Astrocyte (in vitro differentiated cells and primary cell): ENCODE measurements at places on chromosomes 1 and 21. TPM values are rescaled to one million over a fixed set of nuclear protein-coding genes. Genes with fewer than 3 reads are reported as not detected.
A peak's percentile ranks its signal among the peaks of the same experiment; 100 is the strongest.

The INAVA gene
- 9.5 and 10.3 TPM in 2 replicates for total RNA-seq

The ATP1B1 gene
- 56.5 and 58.3 TPM in 2 replicates for total RNA-seq

The HAX1 gene
- total RNA-seq: 82.2 and 89.9 TPM in 2 replicates

The NBPF11 gene
- 8.3 and 8.7 TPM in 2 replicates for total RNA-seq

DNA sequence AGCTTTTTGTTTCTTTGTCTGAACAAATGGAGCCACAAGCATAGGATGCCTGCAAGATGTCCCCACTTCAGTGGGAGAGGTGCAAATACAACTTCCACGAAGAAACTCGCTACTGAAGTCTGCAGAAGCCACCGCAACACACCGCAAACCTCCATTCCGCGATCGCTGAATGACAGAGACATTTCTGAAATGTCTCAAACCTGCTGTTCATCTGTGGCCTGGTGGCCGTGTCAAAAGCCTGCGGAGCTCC is 1.0 kb downstream of the TP53BP2 start:
- H3K4me1 ChIP-seq: peaks cover 24% of the 10 kb centered on the region
- peak overlapping the region; percentile 91 for H3K4me3 ChIP-seq
- H3K27me3 ChIP-seq: no peaks in the 10 kb centered on the region
- H3K36me3 ChIP-seq: no peaks in the 10 kb centered on the region
- no peak for DNase-seq
- peak overlapping the region; percentile 92 for H3K27ac ChIP-seq

- peaks cover 4% of the 10 kb centered on the region for H3K4me1 ChIP-seq
- DNase-seq: peak; percentile 41
- no peaks in the 10 kb centered on the region for H3K36me3 ChIP-seq
- H3K4me3 ChIP-seq: no peak overlapping the region
- no peak overlapping the region for H3K27ac ChIP-seq
Measured at GRCh38 chr1:187477103-187477502, 648.4 kb downstream of the PLA2G4A start.

GRCh38 chr1:169896013-169896412 is 2.3 kb upstream of the SCYL3 start:
- H3K4me1 ChIP-seq: peaks cover 8% of the 10 kb centered on the region
- H3K27me3 ChIP-seq: no peaks in the 10 kb centered on the region
- DNase-seq: no peak

DNA sequence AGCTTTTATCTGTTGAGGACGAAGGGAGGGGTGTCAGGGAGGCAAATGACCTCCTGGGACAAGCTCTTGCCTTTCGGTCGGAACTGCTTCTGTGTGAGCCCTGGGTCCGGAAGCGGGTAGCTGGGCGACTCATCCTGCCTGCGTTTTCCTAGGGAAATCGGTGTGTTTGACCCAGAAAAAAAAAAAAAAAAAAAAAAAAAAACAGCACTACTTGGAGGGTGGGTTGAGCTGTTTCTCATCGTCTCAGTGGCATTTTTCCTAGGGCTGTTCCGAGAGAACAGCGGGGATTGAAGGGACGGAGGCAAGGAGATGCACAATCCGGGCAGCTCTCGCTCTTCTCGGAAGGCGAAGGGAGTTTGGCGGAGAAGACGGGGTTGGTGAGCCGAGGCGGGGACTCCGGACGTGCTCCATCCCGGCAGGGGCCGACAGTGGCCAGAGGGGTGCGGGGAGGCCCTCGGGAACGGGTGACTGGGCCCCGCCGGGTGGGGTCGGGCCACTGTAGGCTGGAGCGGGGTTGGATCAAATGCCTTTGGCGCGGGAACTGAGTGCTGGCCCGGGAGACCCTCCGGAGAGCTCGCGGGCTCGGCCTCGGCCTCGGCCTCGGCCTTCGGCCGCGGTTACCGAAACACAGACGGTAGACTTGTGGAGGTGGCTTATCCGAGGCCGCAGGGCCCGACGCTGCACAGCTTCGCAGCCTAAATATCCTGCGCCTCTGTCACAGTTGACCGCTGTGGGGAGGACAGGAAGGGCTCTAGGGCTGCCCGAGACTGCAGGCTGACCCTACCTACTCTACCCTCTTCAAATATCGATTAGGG is 2.4 kb upstream of the BARHL2 start:
- H3K4me3 ChIP-seq: no peak overlapping the region
- no peak for DNase-seq
- H3K27ac ChIP-seq: no peak overlapping the region

GRCh38 chr21:14583629-14584255 is 37.6 kb upstream of the SAMSN1 start:
- no peak for DNase-seq
- H3K27ac ChIP-seq: no peak overlapping the region
- H3K4me3 ChIP-seq: no peak overlapping the region
- H3K27me3 ChIP-seq: no peaks in the 10 kb centered on the region

DNA sequence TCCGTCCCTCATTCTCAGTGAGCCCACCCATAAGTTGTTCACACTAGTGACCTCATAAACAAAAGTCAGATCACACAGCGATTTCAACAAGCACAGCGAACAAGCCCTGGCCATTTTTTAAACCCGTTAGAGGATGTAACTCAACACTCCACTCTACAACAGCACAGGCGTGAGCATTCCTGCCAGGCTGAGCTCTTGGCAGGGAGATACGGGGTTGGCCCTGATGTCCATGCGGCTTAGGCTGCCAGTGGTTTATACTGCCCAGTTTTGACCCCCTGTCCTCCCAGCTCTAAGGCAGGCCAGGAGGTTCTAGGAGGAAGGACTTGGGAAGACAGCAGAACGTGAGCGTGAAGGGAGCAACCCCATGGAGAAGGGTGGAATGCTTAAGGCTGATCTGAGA is 35.0 kb downstream of the PARP1 start:
- DNase-seq: no peak
- H3K36me3 ChIP-seq: peaks cover 56% of the 10 kb centered on the region
- no peak overlapping the region for H3K27ac ChIP-seq
- peaks cover 2% of the 10 kb centered on the region for H3K4me1 ChIP-seq

GRCh38 chr21:43034101-43034500 is 41.5 kb downstream of the CBS start:
- no peak overlapping the region for H3K4me3 ChIP-seq
- H3K36me3 ChIP-seq: peaks cover 3% of the 10 kb centered on the region
- no peak for DNase-seq
- H3K4me1 ChIP-seq: peaks cover 3% of the 10 kb centered on the region

- H3K27ac ChIP-seq: no peak overlapping the region
- no peak for DNase-seq
- H3K36me3 ChIP-seq: no peaks in the 10 kb centered on the region
- H3K27me3 ChIP-seq: no peaks in the 10 kb centered on the region
- H3K4me1 ChIP-seq: no peaks in the 10 kb centered on the region
- no peak overlapping the region for H3K4me3 ChIP-seq
Measured at GRCh38 chr1:107640207-107640606, 324.8 kb downstream of the VAV3 start.

DNA sequence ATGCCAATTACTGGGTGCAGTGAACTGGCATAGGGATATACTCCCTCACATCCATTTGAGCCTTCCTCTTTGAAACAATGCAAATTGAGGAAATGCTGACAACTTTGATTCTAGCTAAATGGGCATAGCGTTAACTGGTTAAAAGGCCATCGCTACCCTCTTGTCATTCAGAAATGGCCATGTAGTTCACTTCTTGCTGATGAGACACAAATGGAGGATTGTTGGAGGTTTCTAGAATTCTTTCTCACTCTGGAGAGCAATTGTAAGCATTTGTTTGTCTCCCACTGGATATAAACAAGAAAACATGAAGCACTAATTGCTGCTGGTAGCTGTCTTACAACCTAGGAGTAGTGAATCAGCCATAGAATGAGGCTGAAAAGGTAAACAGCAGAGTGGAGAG is 14.4 kb downstream of the PRDX6 start:
- H3K27ac ChIP-seq: no peak overlapping the region
- no peaks in the 10 kb centered on the region for H3K4me1 ChIP-seq
- no peak overlapping the region for H3K4me3 ChIP-seq
- peaks cover 28% of the 10 kb centered on the region for H3K36me3 ChIP-seq

DNA sequence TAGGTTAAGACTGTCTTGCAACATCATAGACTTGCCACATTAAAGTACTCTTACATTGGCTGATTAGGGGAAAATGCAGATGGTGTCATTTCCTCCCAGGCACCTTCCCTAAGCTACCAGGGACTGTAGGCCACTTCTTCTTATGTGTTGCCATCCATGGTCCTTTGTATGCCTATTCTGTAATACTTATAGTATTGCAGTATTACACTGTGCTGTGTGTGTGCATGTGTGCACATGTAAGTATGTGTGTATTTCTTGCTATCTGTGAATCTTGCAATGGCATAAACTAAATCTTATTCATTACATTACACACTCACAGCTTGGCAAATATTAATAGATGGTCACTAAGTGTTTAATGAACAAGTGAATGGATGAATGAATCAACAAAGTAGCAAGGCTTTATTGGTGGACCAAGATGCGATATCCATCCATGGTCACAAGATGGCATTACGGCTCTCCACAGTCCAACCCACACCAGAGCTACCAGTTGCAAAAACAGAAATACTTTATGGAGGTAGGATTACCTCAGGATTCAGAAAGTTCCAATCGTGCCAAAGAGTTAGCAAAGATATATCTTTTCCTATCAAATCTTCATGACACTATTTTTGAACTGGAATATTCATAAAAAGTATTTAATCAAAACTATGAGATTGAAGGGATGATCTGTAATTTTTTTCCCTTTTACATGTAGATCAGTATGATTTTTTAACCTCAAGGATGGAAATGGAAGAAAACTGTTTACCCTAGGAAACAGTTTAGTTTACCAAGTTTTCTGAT is 160.2 kb downstream of the DENND1B start:
- H3K4me3 ChIP-seq: no peak overlapping the region
- H3K27ac ChIP-seq: no peak overlapping the region
- peaks cover 3% of the 10 kb centered on the region for H3K36me3 ChIP-seq
- no peaks in the 10 kb centered on the region for H3K4me1 ChIP-seq
- H3K27me3 ChIP-seq: no peaks in the 10 kb centered on the region
- peak; percentile 18 for DNase-seq

DNA sequence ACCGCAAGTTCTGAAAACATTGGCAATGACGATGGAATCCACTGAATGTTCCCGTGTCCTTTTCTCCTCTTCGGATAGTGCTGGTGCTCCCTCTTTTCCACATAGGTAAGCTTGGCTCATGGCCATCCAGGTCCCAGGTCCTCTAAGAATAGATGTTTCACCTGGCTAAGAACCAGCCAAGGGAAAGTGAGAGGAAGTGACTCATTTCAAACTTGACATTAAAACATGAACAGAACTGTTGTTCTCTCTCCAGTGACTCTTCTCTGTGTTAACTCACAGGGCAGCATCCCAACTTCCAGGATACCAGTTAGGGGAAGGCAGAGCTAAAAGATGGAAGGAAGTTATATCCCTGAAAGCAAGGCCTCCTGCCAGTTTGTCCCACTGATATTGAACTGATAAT is 493.8 kb upstream of the CHRM3 start:
- no peaks in the 10 kb centered on the region for H3K4me1 ChIP-seq
- DNase-seq: peak; percentile 47
- no peaks in the 10 kb centered on the region for H3K27me3 ChIP-seq

DNA sequence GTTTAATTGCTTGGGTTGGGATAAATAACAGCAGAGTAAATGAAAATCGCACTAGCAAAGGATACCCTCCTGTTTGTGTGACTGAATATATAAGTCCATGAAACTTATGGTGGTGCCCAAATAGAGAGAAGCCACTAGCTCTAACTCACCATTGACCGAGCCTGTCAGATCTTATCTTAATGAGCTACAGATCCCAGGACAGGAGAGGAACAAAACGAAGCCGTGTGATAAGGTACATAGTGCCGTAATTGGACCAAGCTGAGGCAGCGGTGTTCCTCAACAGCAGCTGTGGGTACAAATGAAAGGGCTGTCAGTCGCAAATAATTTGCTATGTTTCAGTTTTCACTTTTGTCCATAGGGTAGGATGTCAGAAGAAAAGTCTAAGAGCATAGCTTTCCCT is 276.1 kb downstream of the PTBP2 start:
- no peak for DNase-seq
- no peaks in the 10 kb centered on the region for H3K4me1 ChIP-seq
- no peak overlapping the region for H3K4me3 ChIP-seq
- H3K36me3 ChIP-seq: no peaks in the 10 kb centered on the region
- H3K27ac ChIP-seq: no peak overlapping the region
- H3K27me3 ChIP-seq: no peaks in the 10 kb centered on the region

DNA sequence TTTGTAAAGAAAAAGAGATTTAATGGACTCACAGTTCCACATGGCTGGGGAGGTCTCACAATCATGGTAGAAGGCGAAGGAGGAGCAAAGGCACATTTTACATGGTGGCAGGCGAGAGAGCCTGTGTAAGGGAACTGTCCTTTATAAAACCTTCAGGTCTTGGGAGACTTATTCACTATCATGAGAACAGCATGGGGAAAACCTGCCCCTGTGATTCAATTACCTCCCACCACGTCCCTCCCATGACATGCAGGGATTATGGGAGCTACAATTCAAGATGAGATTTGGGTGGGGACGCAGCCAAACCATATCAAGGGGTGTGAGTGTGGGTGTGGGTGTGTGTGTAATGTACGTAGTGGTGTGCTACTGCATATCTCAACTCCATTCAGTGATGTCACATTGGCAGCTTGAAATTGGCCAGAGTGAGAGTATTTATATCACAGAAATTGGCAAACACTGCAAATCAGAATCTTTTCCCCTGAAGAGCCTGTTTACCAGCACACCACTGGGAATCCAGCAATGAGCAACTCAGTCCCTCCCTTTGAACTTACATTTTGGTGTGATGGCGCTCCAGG is 5.4 kb downstream of the ARHGEF10L start:
- no peaks in the 10 kb centered on the region for H3K36me3 ChIP-seq
- peaks cover 34% of the 10 kb centered on the region for H3K4me1 ChIP-seq
- no peak overlapping the region for H3K4me3 ChIP-seq
- H3K27ac ChIP-seq: no peak overlapping the region
- DNase-seq: no peak

- no peaks in the 10 kb centered on the region for H3K4me1 ChIP-seq
- no peak for DNase-seq
- H3K4me3 ChIP-seq: no peak overlapping the region
- no peaks in the 10 kb centered on the region for H3K27me3 ChIP-seq
- no peak overlapping the region for H3K27ac ChIP-seq
Measured at GRCh38 chr1:214698559-214698958, 95.6 kb downstream of the CENPF start.
